OCI-LY7 (cell line): ENCODE measurements at places on chromosomes 7 and 10.

GRCh38 chr10:110209454-110209925 lies 2.1 kb downstream of the MXI1 start:
- DNase-seq = peak; percentile 74

- no peak for DNase-seq
Observed at GRCh38 chr7:142752376-142753225, 3.3 kb downstream of the PRSS1 start.

- DNase-seq = no peak
Observed at GRCh38 chr7:828793-829561, 3.3 kb upstream of the SUN1 start.

DNA sequence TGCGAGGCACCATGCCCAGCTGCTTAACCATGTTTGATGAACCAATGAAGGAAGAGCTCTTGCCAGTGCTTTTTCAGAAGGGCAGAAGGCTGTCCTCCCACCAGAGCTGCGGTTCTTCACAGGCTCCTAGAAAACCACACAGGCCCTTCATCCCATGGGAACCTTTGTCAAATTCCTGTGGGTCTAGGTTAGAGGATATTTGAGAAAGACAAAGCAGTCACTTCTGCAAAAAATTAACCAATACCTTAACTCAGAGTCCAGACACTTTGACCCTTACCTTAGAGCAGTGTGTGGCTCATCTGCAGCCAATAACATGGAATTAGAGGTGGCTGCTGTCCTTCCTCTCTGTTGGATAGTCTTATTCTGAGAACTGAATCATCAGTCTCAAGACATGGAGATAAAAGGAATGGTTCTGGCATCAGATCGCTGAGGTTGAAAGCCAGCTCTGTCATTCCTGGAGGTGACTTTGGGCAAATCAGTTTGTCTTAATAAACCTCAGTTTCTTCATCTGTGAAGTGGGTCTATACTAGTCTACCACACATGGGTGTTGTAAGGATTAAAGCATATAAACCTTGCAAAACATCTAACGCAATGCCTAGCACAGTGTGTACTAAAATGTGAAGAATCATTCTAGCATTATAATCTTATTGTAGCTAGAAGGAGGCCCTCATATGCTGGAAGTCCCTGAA lies 65.1 kb upstream of the PIP4K2A start:
- no peak for DNase-seq

DNA sequence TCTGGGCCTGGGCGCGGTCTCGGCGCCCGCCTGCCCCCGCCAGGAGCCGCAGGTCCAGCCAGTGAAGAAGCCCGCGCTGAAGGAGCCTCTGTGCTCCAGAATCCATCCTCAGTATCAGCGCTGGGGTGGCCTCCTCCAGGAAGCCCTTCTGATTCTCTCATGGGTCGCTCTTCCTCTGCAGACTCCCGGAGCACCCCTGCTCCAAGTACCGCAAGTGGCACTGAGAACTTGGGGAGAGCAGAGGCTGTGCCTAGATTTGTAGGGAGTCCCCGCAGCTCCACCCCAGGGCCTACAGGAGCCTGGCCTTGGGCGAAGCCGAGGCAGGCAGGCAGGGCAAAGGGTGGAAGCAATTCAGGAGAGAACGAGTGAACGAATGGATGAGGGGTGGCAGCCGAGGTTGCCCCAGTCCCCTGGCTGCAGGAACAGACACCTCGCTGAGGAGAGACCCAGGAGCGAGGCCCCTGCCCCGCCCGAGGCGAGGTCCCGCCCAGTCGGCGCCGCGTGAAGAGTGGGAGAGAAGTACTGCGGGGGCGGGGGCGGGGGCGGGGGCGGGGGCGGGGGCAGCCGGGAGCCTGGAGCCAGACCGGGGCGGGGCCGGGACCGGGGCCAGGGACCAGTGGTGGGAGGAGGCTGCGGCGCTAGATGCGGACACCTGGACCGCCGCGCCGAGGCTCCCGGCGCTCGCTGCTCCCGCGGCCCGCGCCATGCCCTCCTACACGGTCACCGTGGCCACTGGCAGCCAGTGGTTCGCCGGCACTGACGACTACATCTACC lies at the start of gene ALOX5:
ALOX5 (plus strand) TSS at position 641 of the 774 bp plus-strand sequence; CDS start at position 705, 64 bp downstream.
- peak; percentile 88 for DNase-seq

GRCh38 chr10:100614429-100615095 lies 78.8 kb downstream of the HIF1AN start:
- DNase-seq = no peak

DNA sequence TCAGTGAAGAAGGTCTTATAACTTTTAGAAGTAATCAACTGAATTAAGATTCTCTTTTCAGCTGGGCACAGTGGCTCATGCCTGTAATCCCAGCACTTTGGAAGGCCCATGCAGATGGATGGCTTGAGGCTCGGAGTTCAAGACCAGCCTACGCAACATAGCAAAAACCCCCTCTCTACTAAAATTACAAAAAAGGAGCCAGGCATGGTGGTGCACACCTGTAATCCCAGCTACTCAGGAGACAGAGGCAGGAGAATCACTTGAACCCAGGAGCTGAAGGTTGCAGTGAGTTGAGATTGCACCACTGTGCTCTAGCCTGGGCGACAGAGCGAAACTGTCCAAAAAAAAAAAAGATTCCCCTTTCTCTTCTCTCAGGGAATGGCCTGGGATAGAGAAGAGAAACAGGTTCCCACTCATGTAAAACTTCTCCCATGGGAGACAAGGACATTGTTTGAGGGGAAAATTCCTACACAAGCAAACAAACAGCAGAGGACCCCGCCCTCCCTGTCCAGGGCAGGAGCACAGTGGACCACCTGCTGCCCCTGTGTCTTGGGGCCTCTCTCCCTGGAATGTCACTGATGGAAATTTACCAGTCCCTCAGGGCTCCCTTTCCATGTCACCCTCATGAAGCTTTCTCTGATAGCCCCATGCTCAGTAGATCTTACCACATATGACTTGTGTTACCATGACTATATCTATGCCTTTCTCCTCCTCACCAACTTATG lies 5.6 kb downstream of the IL2RA start:
- DNase-seq = no peak

- no peak for DNase-seq
Observed at GRCh38 chr7:45162943-45163691, 5.5 kb downstream of the RAMP3 start.

- no peak for DNase-seq
Observed at GRCh38 chr7:18866359-18867036, 250.9 kb downstream of the TWIST1 start.

- no peak for DNase-seq
Observed at GRCh38 chr10:104328646-104328895, 9.7 kb downstream of the ITPRIP start.

DNA sequence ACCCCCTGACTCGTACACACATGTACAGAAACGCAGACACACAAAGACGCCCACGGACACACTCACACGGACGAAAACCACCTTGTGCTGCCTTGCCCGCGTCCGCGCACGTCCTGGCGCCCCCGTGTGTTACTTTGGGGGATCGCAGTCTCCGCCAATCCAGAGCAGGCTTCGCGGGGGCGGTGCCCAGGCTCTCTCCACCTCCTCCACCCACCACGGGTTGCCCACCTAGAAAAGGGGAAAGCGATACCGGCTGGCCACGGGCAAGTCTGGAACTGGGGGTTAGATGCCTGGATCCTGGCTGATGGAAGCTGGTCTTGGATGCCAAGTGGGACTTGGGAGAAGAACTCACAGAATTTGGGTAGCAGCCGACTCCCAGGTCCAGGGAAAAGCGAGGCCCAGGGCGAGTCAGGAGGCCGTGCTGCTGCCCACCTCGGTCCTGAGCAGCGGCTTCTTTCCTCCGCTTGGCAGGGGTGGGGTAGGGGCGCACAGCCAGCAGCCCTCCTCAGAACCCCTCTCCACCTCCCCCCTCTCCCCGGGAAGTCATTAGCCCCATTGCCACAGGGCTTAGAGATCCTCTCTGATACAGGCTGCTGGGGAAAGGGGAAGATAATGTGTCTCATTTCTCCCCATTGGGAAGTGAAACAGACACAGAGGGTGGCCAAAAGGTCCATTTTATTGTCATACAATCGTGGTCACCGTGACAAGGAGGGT lies 4.6 kb upstream of the VGF start:
- DNase-seq = peak; percentile 69

DNA sequence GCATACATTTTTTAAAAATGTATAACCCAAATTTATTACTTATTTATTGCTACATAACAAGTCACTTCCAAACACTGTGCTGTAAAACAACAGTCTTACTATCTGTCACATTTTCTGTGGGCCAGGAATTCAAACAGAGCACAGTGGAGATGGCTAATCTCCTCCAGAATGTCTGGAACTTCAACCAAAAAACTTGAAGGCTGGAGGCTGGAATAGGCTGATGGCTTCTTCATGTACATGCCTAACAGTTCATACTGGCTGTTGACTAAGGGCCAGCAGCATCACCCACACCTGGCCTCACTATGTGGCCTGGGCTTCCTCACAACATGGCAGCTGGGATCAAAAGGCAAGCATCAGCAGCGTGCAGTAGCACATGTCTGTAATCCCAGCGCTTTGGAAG lies 92.4 kb upstream of the KMT2E start:
- no peak for DNase-seq

GRCh38 chr7:12231097-12231496 lies 20.0 kb downstream of the TMEM106B start:
- no peak for DNase-seq

DNA sequence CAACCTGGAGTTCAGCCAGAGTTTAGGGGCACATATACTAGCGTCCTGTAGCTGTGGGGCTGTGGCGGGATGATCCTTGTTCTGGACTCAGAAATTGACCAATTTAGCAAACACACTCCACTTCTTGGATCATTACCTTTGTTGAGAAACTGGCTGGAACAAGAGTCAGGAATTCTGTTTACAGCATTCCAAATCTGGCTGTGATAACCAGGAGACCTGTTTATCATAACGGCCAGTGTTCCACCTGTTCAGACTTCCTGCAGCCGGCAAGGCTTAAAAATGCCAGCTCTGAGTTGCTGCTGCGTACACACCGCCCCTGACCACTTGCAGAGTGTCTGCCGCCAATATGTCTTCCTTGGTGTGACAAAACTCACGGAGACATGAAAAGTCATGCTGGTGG lies 64.8 kb downstream of the ARMC3 start:
- no peak for DNase-seq

DNA sequence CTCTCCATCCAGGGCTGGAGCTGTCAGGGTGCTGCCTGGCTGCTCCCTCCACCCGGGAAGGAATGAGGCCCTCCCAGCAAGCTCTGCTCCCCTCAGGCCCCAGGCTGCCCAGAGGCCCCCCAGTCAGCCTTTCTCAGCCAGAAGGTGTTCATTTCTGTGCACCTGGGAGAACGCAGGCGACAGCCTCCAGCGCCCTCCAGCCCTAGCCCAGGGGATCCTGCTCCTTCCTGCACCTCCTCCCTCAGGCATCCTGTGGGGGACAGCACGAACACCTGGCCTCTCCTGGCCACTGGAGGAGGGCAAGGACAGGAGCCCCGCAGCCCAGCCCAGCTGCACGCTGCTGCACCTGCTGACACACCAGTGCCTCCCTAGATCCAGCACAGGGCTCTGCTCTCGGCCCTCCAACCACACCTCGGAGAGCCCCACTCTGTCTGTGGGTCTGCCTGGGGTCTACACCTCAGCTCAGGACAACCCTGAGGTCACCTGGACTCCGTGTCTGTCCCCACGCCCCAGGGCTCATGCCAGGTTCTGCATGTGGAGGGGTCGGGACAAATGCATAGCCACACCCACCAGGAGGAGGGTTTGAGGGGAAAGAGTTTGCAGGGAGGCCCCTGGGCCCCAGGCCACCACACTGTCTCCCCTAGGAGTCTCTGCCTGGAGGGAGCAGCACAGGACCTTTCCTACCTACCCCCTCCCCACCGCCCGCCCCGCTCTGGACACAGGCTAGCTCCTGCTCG lies 7.4 kb upstream of the PWWP2B start:
- peak; percentile 10 for DNase-seq

DNA sequence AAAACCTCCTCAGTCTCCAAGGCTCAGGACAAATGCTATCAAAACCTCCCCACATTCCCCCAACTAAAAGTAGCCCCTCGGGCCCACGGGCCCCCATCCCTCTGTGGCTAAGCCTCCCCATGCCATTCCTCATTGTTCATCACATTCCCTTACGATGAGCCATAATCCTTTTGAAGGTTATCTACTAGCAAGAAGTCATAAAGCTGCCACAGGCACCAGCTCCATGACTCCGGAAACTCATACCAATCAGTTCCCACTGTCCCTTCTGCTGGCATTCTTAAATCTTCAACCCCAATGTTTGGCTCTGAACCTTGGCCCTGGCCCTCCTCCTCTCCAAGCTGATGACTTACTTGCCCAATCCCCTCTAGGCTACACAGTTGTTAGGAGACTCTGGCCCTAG lies 19.4 kb upstream of the TM9SF3 start:
- no peak for DNase-seq

DNA sequence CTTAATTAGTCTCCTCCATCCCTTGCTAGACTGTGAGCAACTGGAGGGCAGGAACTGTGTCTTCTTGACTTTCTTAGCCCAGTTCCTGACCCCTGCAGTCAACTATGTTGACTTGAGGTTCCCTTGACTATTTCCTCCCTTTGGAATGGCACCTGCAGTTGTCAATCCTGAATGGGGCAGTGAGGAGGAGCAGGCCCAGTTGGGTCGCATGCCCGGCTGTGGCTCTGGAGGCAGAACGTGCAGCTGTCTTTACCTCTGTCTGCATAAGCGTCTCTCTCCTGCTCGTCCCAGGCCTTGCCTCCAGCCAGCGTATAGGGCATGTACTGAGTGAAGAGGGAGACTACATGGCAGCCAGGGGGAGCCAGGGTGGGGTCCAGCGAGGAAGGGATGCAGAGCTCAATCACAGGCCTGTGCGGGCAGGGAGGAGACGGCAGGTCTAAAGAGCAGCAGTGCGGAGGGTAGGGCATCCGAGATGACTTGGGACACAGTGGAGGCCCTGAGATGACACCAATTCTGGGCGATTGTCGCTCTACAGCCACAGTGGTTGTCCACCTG lies 26.8 kb downstream of the PYROXD2 start:
- no peak for DNase-seq
